ENCODE measurements at places on chromosomes 13 and 19. TPM values are rescaled to one million over a fixed set of nuclear protein-coding genes. Genes with fewer than 3 reads are reported as not detected.
A peak's percentile ranks its signal among the peaks of the same experiment; 100 is the strongest.

- DNase-seq = no peak
- H3K36me3 ChIP-seq = no peaks in the 10 kb centered on the region
- peaks cover 12% of the 10 kb centered on the region for H3K27me3 ChIP-seq
- H3K4me3 ChIP-seq = peak overlapping the region; percentile 57
- H3K4me1 ChIP-seq = peaks cover 21% of the 10 kb centered on the region
- peak overlapping the region; percentile 53 for H3K27ac ChIP-seq
These were observed 94.5 kb downstream of the GNG7 start for GRCh38 chr19:2607712-2608601.

The NTN5 gene
- 0.55 TPM for total RNA-seq

The NAPSA gene
- total RNA-seq = 5.1 TPM

DNA sequence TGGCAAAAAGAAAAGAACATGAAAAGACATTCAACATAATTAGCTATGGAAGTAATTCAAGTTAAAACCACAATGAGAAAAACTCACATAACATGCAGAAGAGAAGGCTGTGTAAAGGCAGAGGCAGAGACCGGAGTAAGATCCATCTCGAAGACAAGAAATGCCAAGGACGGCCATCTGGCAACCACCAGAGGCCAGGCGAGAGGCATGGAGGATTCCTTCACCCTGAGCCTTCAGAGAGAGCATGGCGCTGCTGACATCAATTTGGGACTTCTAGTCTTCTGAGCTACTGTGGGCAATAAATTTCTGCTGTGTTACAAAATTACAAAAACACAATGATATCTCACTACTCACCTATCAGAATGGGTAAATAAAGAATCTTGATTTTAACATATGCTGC is 381.0 kb downstream of the TSHZ3 start:
- no peaks in the 10 kb centered on the region for H3K27me3 ChIP-seq
- no peaks in the 10 kb centered on the region for H3K4me1 ChIP-seq
- H3K27ac ChIP-seq = no peak overlapping the region
- H3K4me3 ChIP-seq = no peak overlapping the region
- no peak for DNase-seq
- no peaks in the 10 kb centered on the region for H3K36me3 ChIP-seq

GRCh38 chr13:38518328-38518727 is 168.5 kb upstream of the FREM2 start:
- no peak overlapping the region for H3K4me3 ChIP-seq
- H3K27me3 ChIP-seq = no peaks in the 10 kb centered on the region
- no peak for DNase-seq
- H3K4me1 ChIP-seq = no peaks in the 10 kb centered on the region

The RETN gene
- total RNA-seq = not detected

GRCh38 chr13:21898945-21899344 is 228.1 kb downstream of the FGF9 start:
- H3K4me1 ChIP-seq = no peaks in the 10 kb centered on the region
- H3K27ac ChIP-seq = no peak overlapping the region
- no peaks in the 10 kb centered on the region for H3K36me3 ChIP-seq

DNA sequence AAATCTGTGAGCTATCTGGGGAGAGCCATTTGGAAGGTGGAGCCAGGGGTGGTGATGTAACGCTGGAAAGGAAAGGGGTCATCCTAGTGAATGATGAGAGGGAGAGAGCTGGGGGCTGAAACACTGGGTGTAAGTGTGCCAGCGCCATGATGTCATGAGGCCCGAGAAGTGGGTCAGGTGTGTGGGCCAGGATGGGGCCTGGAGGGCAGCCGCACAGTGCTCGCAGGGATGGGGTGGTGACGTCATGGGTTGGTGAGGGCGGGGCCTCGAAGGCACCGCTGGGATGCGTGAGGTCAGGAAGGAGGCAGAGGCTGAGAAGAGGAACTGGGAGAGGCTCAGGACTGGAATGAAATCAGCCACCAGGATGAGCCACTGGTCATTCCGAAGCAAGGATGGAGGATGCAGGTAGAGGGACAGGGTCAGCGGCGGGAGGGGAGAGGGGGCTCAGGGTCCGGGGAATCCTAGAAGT is 4.4 kb downstream of the CCDC61 start:
- DNase-seq = no peak
- no peak overlapping the region for H3K27ac ChIP-seq
- H3K36me3 ChIP-seq = peaks cover 7% of the 10 kb centered on the region
- peak overlapping the region; percentile 48 for H3K4me3 ChIP-seq
- H3K4me1 ChIP-seq = peaks cover 20% of the 10 kb centered on the region

DNA sequence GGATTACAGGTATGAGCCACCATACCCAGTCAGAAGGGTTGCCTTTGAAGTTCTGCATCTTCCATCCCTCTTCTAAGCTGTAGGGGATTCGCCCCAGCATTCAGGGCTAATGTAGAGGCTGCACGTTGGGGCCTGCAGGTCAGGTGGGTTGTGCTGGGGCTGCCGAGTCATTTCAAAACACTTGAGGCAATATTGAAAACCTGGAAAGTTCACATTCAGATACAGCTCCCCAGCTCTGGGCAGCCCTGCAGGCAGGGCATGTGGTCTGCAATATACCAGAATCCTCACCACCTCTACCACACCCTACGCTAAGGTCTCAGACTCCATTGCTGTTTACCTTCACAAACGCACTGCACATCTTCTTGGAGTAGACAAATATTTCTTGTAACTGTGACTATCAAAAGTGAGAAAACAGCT is 24.6 kb downstream of the CCNE1 start:
- H3K27me3 ChIP-seq = no peaks in the 10 kb centered on the region
- H3K36me3 ChIP-seq = no peaks in the 10 kb centered on the region
- peak; percentile 56 for DNase-seq
- H3K4me1 ChIP-seq = peaks cover 38% of the 10 kb centered on the region

DNA sequence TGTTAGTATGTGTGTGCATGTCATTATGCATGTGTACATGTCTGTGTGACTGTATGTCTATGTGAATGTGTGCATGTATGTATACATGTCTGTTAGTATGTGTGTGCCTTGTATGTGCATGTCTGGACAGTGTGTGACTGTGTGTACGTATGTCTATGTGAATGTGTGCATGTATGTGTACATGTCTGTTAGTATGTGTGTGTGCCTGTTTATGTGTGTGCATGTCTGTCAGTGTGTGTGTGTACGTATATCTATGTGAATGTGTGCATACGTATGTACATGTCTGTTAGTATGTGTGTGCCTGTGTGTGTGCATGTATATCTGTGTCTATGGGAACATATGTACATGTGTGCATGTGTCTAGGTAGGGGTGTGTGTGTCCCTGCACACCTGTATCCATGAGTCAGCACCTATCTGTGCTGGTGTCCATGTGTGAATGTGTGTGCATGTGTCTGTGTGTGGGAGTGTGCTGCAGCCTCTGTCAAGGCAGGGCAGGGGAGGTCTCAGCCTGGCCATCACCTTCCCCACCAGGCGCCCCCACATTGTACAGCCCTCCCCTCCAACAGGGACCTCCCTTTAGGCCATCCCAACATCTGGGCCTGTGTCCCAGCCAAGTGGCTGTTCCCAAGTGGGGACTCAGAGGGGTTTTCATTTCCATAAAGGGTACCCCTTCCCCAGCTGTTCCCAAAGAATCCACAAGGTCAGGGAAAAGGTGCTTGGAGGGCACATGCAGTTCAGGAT is 4.4 kb downstream of the GAS6 start:
- no peak for DNase-seq
- H3K27ac ChIP-seq = no peak overlapping the region
- peaks cover 25% of the 10 kb centered on the region for H3K27me3 ChIP-seq
- no peaks in the 10 kb centered on the region for H3K36me3 ChIP-seq
- H3K4me3 ChIP-seq = no peak overlapping the region
- peaks cover 8% of the 10 kb centered on the region for H3K4me1 ChIP-seq

DNA sequence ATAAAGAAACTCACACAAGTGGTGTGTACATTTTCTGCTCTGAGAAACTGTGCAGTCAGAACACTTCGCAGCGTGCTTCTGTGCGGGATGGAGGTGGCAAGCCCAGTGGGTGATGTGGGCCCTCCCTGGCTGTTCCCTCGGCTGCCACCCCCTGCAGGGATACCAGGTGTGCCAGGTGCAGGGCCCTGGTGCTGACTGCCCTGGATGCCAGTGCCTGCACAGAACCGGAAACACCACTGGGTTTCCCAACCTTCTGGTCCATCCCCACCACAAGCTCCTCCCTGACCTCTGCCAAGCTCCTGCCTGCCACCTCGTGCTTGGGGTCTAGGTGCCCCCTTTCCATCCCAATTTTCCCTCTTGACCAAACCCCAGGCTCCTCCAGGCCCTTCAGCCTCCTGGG is 81.9 kb upstream of the MCF2L start:
- DNase-seq = no peak
- H3K4me1 ChIP-seq = no peaks in the 10 kb centered on the region
- no peaks in the 10 kb centered on the region for H3K36me3 ChIP-seq
- H3K27ac ChIP-seq = no peak overlapping the region
- H3K4me3 ChIP-seq = no peak overlapping the region
- no peaks in the 10 kb centered on the region for H3K27me3 ChIP-seq

GRCh38 chr19:39350156-39350555 is 7.9 kb downstream of the SAMD4B start:
- DNase-seq = no peak
- H3K36me3 ChIP-seq = peaks cover 59% of the 10 kb centered on the region
- no peak overlapping the region for H3K27ac ChIP-seq
- H3K4me3 ChIP-seq = no peak overlapping the region

The CEACAM3 gene
- total RNA-seq = not detected

DNA sequence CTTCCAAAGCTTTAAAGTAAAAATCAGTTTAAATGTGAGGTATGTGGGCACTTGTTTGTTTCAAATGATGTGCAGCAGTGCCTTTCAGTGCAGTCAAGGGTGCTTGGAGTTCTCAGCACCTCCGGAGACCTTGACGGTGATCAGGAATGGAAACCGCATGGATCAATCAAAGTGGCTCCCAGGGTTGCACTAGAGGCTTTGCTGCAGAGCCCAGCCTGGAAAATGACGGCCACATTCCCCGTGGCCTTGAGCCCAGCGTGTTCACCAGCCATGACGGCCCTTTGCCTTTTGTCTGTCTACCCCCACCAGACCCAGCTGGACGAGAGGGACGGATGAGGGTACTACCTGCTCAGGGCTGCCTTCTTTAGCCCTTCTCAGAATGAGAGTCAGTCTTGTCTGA is 320.0 kb downstream of the TEX29 start:
- no peak overlapping the region for H3K27ac ChIP-seq
- H3K36me3 ChIP-seq = no peaks in the 10 kb centered on the region
- DNase-seq = no peak
- no peaks in the 10 kb centered on the region for H3K4me1 ChIP-seq

GRCh38 chr19:12202250-12202649 is 39.4 kb downstream of the ZNF136 start:
- no peaks in the 10 kb centered on the region for H3K27me3 ChIP-seq
- H3K27ac ChIP-seq = no peak overlapping the region
- no peak overlapping the region for H3K4me3 ChIP-seq
- peaks cover 9% of the 10 kb centered on the region for H3K36me3 ChIP-seq
- DNase-seq = peak; percentile 13

DNA sequence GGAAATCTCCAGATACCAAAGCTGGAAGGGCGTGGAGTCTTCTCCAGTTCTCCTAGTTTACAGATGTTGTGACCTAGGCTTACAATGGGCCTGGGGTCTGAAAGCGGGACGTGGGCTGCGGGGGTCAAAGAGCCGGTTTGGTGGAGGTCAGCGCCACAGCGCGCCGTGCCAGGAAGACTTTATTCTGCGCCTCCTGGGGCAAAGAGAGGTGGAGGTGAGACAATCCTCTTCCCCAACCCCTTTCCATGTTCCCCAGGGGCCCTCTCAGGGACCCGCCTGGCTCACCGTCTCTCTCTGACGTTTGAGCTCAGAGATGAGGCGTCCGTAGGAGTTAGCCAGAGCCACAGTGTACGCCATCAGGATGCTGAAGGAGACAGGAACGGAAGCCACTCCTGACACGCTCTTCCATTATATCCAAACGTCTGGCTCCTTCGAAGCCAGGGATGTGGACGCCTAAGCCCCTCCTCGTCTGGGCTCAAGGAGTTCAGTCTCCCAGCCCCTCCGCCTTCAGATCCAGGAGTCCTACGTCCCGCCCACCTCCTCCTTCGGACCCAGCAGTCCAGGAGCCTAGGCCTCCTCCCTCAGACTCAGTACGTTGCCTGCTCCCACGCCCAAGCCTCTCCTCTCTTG is 776 bp upstream of the LENG1 start:
- H3K4me3 ChIP-seq = peak overlapping the region; percentile 99
- peaks cover 20% of the 10 kb centered on the region for H3K36me3 ChIP-seq
- H3K27ac ChIP-seq = peak overlapping the region; percentile 99
- H3K4me1 ChIP-seq = peaks cover 44% of the 10 kb centered on the region

GRCh38 chr19:39568604-39569003 is 28.6 kb upstream of the EID2 start:
- H3K27me3 ChIP-seq = peaks cover 11% of the 10 kb centered on the region
- H3K4me3 ChIP-seq = no peak overlapping the region
- no peak for DNase-seq
- H3K36me3 ChIP-seq = no peaks in the 10 kb centered on the region
- no peak overlapping the region for H3K27ac ChIP-seq

GRCh38 chr13:113036401-113036800 is 67.4 kb downstream of the MCF2L start:
- no peaks in the 10 kb centered on the region for H3K27me3 ChIP-seq
- DNase-seq = no peak

DNA sequence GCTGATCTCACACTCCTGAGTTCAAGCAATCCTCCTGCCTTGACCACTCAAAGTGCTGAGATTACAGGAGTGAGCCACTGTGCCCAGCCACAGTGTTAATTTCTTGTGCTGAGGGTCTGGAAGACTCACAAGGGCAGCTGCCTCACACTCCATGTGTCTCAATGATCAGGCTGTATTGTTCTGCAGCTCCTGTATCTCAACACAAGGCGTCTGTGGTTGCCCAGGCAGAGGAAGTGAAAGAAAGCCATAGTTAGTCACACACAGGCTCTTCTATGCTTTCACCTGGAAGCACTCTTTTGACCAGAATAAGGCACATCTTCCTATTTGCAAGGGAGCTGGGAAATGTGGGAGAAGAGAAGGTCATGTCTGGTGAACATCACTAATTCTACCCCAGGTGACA is 107.3 kb upstream of the ZNF507 start:
- no peak for DNase-seq
- H3K27ac ChIP-seq = no peak overlapping the region
- no peaks in the 10 kb centered on the region for H3K27me3 ChIP-seq
- no peak overlapping the region for H3K4me3 ChIP-seq

- no peak overlapping the region for H3K27ac ChIP-seq
- H3K4me3 ChIP-seq = no peak overlapping the region
- H3K36me3 ChIP-seq = peaks cover 74% of the 10 kb centered on the region
- H3K4me1 ChIP-seq = peaks cover 53% of the 10 kb centered on the region
- DNase-seq = no peak
- H3K27me3 ChIP-seq = no peaks in the 10 kb centered on the region
These were observed 60.8 kb downstream of the ARHGEF7 start for GRCh38 chr13:111175935-111176334.
